Stimulated activated CD4-positive, alpha-beta T cell treated with anti-CD3 and anti-CD28 coated beads, Interleukin-4, amount 100 ng/mL, for 24 hours (primary cell): ENCODE measurements at places on chromosomes 1 and 21.

DNA sequence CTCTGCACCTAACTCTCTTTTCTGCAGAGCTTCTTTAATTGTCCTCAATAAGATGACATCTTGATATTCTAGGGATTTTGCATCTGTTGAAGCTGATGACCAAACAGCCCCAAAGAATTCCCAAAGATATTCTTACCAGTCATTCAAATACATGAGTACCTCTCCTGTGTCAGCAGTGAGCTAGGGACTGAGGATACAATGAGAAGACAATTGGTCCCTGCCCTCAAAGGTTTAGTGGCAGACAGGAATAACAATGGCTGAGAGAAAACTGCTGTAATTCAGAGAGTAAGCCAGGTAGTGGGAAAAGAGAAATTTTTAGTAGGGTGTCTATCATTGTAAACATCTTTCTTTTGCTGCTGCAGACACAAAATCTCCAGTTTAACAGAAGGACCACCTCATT, 5.9 kb downstream of the MCOLN3 start:
- no peak for DNase-seq

- DNase-seq = no peak
Observed at GRCh38 chr1:208108646-208109330, 135.4 kb downstream of the PLXNA2 start.

DNA sequence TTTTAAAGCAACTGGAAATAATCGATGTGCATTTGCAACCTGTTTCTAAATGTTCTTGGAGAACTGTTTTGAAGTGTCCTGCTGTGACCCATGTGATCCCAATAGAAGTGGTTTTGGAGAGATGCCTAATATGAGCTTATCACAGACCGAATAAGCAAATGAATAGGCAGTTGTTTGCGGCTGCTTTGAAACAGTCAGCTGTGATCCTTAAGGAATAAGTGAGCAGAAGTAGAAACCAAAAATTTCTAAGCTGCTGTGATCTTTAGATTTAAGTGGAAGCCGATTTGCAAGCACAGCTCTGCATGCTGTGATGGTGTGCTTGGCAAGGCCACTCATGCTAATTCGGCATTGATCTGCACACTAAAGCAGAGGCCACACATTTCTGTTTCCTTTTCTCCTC, 329.5 kb upstream of the DUSP10 start:
- DNase-seq = no peak

DNA sequence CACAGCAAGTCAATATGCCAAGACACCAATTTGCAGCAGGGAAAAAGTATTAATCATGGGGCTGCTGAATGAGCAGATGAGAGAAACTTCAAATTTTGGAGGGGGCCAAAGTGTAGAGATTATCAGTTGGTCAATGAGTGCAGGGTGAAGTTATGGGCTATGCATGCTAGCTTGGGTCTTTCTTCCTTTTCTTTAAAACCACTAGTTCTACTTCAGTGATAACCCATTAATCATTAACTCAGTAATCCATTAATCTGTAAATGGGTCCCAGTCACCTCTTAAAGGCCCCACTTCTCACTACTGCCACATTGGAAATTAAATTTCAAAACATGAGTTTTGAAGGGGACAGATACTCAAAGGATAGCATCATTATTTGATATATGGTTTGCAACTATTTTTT, 688.6 kb upstream of the ADGRL4 start:
- no peak for DNase-seq

DNA sequence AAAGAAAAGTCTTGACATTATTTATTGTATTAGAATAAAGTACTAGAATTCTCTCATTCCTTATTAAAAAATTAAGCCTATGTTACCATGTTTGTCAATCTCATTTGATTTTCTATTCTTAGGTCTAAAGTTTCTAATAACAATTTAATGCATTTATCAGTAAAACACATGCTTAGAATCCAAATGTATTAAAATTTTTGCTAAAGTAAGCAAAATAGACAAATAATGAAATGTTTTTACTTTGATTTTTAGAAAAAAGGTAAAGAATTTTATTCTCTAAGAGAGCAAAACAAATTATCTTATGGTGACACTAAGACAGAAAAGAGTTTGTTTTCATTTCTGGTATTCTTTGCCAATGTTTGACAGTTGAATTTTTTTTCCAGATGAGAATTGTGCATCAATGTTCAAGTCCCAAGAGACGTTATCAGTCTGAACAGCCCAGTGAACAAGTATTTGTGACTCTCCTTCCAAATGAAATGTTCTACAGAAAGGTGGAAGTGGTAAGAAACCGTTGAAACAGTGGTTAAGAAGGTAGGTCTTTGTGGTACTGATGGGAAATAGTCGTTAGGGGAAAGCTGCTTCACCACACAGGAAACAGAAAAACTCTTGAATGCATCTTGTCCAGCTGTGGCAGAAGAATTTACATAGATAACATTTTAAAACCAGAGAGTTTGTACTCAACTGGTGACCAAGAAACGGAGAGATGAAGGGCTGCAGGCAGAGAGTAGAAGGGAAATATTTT, 402.5 kb downstream of the PTPRC start:
- no peak for DNase-seq

DNA sequence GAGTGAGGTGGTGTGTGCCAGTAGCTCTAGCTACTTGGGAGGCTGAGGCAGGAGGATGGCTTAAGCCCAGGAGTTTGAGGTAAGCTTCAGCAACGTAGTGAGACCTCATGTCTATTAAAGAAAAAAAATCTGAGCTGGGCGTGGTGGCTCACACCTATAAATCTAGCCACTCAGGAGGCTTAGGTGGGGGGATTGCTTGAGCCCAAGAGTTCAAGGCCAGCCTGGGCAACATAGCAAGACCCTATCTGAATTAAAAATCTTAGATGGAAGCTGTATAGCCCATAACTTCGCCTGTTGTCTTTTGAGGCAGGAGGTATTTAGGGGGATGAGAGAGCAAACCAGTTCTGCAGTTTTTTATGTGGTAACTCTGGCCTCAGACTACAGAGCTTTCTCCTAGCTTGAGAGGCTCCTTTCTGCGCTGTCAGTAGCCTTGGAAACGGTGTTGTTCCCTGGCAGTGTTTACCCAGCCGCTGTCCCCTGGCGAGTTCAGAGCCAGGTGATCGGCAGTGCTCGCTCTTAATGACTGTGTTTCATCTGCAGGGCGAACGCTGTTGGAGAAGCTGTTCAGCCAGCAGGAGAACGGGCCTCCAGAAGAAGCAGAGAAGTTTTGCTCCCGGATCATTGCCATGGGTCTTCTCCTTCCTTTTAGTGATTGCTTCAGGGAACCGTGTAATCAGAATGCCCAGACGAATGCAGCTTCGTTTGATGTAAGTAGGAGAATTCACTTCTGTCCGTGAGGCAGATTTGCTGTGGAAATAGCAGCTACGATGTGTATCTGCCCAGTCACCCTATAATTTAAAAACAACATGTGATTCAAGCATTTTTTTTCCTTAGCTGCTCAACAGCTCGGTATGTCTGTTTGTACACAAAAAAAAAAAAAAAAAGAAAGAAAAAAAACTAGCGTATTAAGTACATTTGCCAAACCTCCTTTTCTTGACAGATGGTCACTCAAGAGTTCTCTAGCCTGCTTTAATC, 31.2 kb downstream of the FMN2 start:
- no peak for DNase-seq

- DNase-seq = no peak
Observed at GRCh38 chr1:89954401-89954800, 40.5 kb upstream of the ZNF326 start.

GRCh38 chr1:241012708-241013340, 344.2 kb downstream of the RGS7 start:
- no peak for DNase-seq

GRCh38 chr1:246691622-246692495, 32.4 kb upstream of the SCCPDH start:
- DNase-seq = no peak

DNA sequence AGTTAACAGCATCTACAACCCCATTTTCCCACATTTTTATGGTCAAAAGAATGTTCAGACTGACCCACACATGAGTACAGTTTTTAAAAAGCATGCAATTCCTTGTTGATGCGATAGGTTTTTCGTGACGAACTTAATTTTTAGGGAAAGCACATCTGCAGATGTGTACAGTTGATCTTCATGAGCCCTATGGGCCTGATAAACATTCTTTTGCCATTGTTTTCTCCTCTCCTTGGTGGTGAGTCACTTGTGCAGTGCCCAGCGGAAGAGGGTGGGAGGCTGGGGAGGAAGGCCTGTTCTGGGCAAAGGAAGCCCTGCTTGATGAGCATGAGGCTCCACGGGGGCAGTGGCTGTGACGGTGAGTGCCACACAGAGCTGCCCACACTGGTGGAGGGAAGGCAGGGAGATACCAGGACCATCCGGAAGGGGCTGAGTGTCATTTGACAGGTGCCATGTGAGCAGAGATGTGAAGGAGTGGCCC, 5.3 kb downstream of the ARF1 start:
- no peak for DNase-seq

GRCh38 chr1:152461544-152461943, 47.5 kb upstream of the CRNN start:
- DNase-seq = peak; percentile 65

GRCh38 chr21:44854664-44855446, 18.6 kb downstream of the PTTG1IP start:
- DNase-seq = no peak

DNA sequence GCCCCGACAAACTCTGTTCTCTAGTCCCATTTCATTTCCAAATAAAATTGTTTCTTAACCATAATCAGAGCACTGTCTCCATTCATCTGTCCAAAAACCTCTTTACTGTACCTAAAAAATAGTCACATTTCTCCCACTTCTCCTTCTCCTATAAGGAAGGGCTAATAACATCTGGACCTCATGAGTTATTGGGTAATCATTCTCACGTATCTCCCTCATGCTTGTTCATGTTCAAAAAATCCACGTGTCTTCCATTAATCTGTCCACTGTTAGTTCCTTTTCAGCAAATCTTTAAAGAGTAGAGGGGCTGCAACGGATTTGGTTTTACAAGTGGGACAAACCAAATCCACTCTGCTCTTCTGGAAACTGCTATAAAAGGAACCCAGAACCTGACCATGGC, 1418.8 kb downstream of the MRPL39 start:
- no peak for DNase-seq

GRCh38 chr1:22341791-22342605, 109.7 kb upstream of the ZBTB40 start:
- DNase-seq = no peak

GRCh38 chr1:207097871-207098324, 6.1 kb upstream of the C4BPA start:
- DNase-seq = peak; percentile 41

DNA sequence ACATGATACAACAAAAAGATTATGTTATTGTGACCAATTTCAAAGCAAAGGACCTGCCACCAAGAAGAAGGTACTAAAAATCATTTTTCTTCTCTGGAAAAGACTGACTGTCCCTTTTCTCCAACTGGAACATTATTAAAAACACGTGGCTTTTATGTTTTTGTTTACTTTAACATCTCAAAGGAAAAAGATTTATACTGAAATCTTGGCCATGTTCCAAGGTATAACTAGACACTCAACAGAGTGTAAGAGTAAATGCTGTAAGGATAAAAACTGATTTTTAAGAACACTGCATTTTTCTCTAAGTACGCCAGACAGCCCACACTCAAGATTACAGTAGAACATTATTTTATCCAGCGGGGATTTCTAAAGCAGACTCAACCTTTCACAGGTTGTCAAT, 62.1 kb downstream of the BRWD1 start:
- DNase-seq = no peak

- DNase-seq = no peak
Observed at GRCh38 chr1:106620521-106620954, 435.9 kb upstream of the PRMT6 start.

DNA sequence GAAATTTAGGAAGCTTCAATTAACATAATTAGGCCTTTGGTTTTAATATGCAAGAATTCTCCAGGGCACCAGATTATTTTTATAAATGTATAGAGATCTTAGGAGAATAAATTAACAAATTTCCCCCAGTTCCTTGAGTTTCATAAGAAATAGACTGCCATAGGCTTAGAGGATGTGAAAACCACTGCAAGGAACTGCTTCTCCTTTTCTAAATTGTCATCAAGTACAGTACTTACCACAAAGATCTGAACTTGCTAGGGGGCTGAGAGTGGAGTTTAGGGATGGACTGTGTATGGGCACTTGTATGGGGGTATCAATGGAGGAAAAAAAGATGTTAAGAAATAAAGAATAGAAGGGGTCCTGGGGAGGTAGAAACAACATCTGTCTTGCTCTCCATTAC, 31.1 kb downstream of the LHX8 start:
- DNase-seq = no peak

GRCh38 chr1:59427784-59428183, 130.9 kb downstream of the FGGY start:
- no peak for DNase-seq

- DNase-seq = no peak
Observed at GRCh38 chr1:90724361-90724760, 7.3 kb upstream of the BARHL2 start.

DNA sequence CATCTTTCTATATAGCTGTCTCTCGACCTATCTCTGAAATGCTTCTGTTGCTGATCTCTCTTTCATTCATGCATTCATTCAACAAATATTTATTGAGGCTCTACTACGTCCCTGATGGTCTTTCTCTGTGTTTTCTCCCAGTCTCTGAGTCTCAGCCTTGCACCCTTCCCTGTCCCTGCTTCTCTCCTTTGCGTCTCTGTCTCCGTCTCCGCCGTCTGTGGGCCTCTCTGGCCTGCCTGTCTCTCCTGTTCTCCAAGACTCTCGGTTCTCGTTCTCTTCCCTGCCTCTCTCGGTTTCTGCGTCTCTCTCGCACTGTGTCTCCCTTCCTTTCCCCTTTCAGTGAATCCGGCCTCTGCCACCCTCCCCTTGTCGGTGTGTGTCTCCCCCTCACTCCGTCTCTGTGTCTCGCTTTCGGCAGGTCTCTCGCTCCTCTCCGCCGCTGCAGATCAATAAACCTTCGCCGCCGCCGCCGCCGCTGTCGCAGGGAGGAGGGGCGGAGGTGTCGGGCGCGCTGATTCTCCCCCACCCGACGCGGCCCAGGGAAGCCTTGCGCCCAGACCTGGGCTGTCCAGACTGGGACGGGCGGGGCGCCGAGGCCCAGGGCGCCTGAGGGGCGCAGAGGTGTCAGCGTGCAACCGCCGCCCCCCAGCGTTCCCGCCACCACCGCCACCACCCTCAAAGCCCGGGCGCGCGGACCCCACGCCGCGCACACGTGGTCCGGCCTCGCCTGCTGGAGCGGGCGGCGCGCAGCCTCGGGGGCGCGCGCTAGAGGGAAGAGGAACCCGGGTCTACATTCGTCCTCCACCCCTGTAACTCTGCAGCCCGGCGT, 3.0 kb downstream of the EFNA3 start:
- DNase-seq = no peak
